Gastroesophageal sphincter (tissue), 4 donors: ENCODE measurements at places on chromosomes 11 and 22.
A peak's percentile ranks its signal among the peaks of the same experiment; 100 is the strongest.

- peak; percentile 69 for ATAC-seq
Observed at GRCh38 chr11:10623797-10624761, 55.6 kb upstream of the LYVE1 start.

DNA sequence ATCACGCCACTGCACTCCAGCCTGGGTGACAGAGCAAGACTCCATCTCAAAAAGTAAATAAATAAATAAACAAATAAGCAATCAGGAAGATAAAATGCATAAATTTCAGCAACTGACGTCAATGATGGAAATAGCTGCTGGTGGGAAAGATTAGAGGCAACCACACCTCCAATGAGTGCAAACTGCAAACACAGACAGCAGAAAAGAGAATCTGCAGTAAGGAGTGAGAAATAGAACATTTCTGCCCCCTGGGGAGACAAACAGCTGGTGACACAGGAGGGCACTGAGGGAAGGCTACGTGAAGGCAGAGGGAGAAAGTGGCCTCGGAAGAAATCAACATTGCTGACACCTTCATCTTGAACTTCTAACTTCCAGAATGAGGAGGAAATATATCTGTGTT is 6.5 kb downstream of the PI4KA start:
- ATAC-seq = no peak

DNA sequence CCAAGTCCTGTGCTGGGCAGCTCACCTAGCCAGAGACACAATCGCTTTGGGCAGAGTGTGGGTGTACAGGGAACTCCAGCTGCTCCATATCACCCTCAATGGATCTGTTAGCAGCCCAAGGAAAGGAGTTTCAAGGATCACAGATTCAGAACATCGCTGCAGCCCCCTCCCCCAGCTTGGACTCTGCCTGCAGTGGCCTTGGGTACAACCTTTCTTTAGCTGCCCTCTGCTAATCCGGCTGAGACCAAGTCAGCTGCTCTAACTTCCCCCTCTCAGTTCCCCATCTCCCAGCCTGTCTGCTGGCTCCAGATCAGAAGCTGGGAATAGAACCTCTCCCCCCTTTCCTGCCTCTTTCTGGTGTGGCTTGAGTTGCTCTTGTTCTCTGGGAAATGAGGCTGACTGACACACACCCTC is 1.3 kb downstream of the TMEM86A start:
- ATAC-seq = no peak

DNA sequence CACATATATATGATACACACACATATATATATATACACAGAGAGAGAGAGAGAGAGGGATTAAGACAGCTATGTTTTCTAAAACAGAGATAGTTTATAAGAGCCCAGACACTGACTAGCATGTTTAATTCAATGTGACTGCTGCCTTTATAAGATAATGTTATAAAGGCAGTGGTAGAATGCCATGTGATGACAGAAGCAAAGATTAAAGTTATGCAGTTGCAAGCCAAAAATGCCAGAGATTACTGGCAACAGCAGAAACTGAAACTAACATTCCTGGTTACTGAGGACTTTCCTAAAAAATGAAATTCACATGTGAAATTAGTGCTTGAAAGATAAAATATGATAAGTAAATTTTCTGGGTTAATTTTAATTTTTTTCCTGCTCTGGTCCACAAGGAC is 1888.9 kb downstream of the LRRC4C start:
- ATAC-seq = no peak

DNA sequence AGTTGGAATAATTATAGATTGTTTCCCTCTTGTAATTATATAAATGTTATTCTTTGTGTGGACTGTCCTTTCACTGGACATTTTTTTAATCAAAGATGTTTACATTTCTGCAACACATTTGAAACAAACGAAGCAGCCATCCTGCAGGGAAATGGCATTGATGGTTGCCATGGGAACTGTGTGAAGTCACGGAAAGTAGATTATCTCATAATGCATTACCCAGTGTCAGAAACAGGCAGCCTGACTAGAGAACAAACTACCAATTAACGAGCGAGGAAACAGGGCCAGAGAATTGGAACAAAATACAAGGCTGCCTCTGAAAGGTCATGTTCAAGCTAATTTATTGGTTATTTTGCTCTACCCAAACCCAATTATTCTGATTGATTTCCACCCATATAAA is 96.9 kb upstream of the LARGE1 start:
- no peak for ATAC-seq

DNA sequence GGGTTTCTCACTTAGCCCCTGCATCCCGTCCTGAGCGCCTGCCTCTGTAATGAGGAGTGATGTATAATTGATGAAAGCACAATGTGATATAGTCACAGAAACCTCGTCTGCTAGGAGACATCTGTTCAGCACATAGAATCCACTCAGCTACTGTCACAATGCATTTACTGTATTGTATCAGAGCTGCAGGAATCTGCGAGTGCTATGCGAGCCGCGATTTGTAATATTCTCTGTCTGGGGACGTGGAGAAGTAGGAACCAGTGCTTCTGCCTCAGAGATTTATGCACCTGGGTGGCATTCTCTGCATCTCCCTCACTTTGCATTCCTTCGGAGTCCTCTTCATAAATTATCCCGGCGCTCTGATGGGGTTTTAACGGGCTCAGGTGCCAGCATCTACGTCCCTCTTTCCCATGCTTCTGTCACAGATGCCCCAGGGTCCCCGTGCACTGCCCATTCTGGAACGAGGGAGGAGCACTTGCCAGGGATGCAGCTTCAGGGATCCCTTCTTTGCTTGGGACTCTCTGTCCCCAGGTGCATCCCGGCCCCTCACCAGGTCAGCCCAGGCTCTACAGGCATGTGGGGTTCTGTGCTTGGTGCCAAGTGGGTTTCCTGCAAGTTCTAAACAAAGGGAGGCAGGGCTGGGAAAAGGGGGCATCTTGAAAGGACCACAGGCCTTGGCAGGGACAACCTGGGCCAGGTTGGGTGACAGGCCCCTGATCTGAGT is 205.5 kb downstream of the DSCAML1 start:
- ATAC-seq = no peak
